Stimulated activated CD4-positive, alpha-beta T cell treated with anti-CD3 and anti-CD28 coated beads, TNF-alpha, amount 100 ng/mL, for 1 hour (primary cell): ENCODE measurements at places on chromosomes 7 and 10.
A peak's percentile ranks its signal among the peaks of the same experiment; 100 is the strongest.

DNA sequence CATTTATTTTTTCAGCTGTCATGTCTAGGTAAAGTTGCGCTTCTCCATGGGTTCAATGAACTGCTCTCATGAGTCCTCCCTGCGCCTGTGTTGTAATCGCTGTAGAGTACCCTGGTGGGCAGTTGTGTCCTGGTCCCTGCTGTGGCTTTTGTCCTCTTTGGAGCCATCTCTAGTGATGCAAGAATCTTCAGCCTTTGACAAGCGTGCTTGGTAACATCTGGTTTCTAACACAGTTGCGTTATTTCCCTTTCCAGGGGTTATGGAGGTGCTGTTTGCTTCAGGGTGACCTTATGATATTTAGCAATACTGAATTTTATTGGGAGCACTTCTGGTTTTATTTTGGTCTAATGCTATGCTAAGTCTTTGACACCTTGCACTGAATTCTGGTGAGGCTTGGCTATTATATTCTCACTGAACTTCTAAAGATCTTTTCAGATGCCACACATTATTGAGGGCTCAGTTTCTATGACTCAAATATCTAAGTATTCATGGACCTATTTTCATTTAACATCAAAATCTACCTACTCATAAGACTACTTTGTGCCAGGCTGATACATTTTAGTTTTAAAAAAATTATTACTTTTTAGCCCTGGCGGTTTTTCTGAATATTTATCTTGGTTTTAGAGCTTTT, 88.6 kb downstream of the FANK1 start:
- no peak for DNase-seq

GRCh38 chr7:46352004-46352954, 431.2 kb upstream of the IGFBP3 start:
- DNase-seq = no peak

DNA sequence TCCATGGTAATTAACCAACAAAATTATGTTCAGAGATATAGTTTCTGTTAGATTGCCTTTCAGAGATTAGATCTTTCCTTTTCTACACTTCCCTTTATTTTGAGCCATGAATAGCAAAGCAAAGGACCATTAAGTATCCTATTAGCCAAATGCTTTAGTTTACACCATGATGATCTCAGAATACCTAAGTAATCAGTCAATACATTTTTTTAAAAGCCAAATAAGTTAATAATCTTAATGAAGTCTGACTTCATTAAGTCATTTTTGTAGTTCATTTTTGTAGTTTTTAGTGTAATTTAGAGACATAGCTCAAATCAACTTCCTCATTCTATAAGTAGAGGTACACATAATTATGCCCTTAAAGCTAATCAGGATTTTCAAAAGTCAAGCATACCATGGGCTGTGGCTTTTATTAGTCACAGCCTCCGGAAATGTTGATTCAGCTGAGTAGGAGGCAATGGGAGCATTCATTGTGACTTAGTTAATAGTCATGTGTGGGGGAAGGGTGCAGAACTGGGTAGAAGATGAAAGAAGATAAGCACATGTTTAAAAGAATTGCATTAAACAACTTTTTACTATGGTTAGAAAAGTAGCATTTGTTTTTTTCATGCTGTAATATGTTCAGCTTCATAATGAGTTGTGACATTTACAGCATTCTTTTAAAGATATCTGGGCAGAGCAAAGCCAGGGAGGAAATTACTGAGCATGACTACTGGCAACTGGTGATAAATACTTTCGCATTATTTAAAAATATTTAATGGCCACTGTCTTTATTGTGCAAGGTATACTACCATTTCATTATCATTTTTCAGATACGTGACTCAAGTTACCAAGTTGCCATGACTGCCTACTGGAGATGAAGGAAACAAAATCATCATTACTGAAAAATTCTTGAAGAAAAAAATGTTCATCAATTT, 57.3 kb upstream of the CCDC71L start:
- DNase-seq = peak; percentile 22

GRCh38 chr7:66921396-66921917, 432 bp downstream of the TMEM248 start:
- DNase-seq = no peak

- no peak for DNase-seq
Measured at GRCh38 chr10:61029411-61029810, 85.4 kb upstream of the RHOBTB1 start.
